ENCODE measurements at places on chromosomes 11 and 22.

- DNase-seq, result no peak
Measured at GRCh38 chr11:47212938-47213337, 1.8 kb upstream of the DDB2 start.

- no peak for DNase-seq
Measured at GRCh38 chr11:68153742-68154141, 32.6 kb upstream of the CHKA start.

DNA sequence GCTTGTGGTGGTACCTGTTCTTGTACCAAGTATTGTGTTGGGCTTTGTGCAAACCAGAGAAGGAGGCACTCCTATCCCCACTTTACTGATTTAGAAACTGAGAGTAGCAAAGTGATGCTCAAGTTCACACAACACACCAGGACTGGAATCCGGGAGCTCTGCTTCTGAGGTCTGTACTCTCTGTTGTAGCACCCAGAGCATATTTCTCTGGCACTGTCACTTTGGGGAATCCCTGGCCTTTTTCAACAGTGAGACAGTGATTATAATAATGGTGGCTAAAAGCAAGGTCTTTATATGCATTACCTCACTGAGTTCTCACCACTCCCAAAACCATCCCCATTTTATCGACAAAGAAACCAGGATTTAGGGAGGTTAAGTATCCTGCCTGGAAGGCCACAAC lies 362.4 kb downstream of the TENM4 start:
- no peak for DNase-seq

- no peak for DNase-seq
Measured at GRCh38 chr11:69368119-69368880, 74.3 kb downstream of the MYEOV start.

- no peak for DNase-seq
Measured at GRCh38 chr22:19111140-19111539, 11.1 kb downstream of the DGCR2 start.
